Fibroblast of lung (primary cell): ENCODE measurements at places on chromosomes 2 and 18. TPM values are rescaled to one million over a fixed set of nuclear protein-coding genes. Genes with fewer than 3 reads are reported as not detected.

L3MBTL4 gene
- 0.33 and 1.3 TPM in 2 replicates for total RNA-seq

SLC25A52 gene
- total RNA-seq, result under 0.01 TPM in 1 of 2 replicates, not detected in the other

NEB gene
- 0.17 and 0.26 TPM in 2 replicates for total RNA-seq

MROH2A gene
- total RNA-seq, result not detected in 2 replicates

LYG2 gene
- total RNA-seq, result not detected in 2 replicates

CDH2 gene
- total RNA-seq, result 2.0 and 8.7 TPM in 2 replicates

RNF138 gene
- total RNA-seq, result 20.5 and 24.6 TPM in 2 replicates

SERPINB3 gene
- not detected in 2 replicates for total RNA-seq

DLGAP1 gene
- 0.17 and 0.51 TPM in 2 replicates for total RNA-seq

TDRD15 gene
- not detected in 2 replicates for total RNA-seq

EMX1 gene
- not detected in 2 replicates for total RNA-seq

ZNF385B gene
- under 0.01 TPM in 1 of 2 replicates, not detected in the other for total RNA-seq

XIRP2 gene
- total RNA-seq, result 0.51 and 2.0 TPM in 2 replicates

KATNAL2 gene
- 3.8 and 4.6 TPM in 2 replicates for total RNA-seq

MOGAT1 gene
- total RNA-seq, result not detected in 2 replicates

MYCN gene
- not detected in 2 replicates for total RNA-seq

SLC5A7 gene
- not detected in 2 replicates for total RNA-seq

GKN1 gene
- not detected in 2 replicates for total RNA-seq

RPS27A gene
- 679 and 797 TPM in 2 replicates for total RNA-seq

C1D gene
- total RNA-seq, result 21.3 and 28.8 TPM in 2 replicates

FBXO41 gene
- total RNA-seq, result 0.77 and 1.2 TPM in 2 replicates

KLHL29 gene
- total RNA-seq, result 4.9 and 7.9 TPM in 2 replicates

CD302 gene
- 9.4 and 15.9 TPM in 2 replicates for total RNA-seq

IDH1 gene
- 353 and 378 TPM in 2 replicates for total RNA-seq

RTP5 gene
- not detected in 2 replicates for total RNA-seq

KCNG2 gene
- 6.4 and 10.1 TPM in 2 replicates for total RNA-seq

EGR4 gene
- total RNA-seq, result under 0.01 TPM in 1 of 2 replicates, not detected in the other
